ENCODE measurements at places on chromosomes 13 and 19.

DNA sequence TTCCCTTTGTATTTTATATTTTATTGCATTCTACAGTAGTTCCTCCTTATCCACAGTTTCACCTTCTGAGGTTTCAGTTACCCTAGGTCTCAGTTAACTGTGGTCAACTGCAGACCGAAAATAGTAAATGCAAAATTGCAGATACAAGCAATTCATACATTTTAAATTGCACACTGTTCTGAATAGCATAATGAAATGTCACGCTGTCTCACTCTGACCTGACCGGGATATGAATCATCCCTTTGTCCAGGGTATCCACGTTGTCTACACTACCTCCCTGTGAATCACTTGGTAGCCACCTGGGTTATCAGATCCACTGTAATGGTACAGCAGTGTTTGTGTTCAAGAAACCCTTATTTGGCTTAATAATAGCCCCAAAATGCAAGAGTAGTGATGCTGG lies 325.0 kb downstream of the DNAJC15 start:
- DNase-seq, result no peak

DNA sequence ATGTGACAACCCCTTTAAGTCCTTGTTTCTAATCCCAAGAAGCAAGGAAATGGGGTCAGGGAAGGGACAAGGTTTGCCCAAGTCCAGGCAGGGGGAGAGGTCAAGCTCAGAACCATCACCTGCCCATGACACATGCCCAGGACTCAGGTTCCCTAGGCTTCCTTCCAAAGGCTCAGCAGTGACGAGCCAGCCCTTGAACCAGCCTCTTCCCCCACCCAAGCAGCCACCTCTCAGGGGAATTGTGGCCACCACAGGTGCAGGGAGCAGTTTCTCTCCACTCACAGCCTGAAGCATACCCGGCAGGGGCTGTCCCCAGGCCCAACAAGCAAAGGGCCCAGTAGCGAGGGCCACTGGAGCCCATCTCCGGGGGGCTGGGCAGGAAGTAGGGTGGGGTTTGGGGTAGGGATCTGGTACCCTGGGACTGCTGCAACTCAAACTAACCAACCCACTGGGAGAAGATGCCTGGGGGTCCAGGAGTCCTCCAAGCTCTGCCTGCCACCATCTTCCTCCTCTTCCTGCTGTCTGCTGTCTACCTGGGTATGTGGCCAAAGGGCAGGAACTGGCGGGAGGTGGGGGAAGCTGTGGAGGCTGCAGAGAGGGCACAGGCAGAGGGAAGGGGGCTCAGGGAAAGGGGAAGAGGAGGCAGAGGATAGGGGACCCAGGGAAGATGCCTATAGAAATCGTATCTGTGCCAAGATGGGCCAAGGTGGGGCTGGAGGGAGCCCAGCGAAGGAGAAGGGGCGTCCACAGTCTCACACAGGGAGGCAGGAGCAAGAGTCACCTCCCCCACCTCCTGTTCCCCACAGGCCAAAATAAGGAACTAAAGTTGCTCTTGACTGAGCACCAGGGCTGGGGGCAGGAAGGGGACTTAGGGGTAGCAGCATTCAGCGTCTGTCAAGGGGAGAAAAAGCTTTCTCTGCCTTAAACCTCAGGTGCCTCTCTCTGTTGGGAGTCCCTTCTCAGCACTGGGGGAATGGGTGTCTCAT lies at the start of gene CD79A:
Gene CD79A, plus strand, starts transcription at position 433 of the 986 bp plus-strand sequence. Its CDS starts 26 bp downstream, at position 459.
- no peak for DNase-seq

DNA sequence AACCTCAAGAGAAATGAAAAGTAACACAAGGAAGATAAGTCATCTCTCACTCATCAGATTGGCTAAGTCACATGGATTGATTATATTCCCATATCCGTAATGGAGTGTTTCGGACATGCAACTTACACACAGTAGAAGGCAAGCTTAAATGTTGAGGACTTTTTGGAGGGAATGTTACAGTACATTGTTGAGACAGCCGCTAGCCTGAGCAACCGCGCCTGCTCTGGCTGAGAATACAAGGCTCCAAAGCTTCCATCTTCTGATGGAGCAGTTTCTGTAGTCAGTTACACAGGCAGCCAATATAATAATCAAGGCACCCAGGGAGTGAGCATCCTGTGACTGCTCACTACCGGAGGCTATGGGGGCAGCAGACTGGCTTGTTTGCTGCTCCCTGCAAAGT lies 1.0 kb upstream of the CRYL1 start:
- DNase-seq, result no peak

GRCh38 chr13:114222461-114222968 lies 12.2 kb upstream of the CDC16 start:
- DNase-seq, result no peak

DNA sequence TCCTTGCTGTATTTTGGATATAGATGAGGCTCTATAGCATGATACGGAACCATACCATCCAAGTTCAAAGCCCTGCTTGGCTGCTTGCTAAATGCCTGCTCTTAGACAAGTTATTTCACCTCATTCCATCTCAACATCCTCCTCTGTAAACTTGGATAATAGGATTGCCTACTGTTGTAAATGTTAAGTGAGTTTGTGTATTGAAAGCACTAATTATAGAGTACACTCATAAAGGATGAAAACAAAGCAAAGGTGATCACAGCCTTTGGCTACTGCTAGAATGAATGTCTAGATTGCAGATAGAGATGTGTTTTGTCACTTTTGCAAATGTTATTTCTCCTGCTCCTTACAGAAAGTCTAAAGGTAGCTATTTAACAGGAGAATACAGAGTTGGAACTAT lies 34.3 kb upstream of the STARD13 start:
- no peak for DNase-seq

DNA sequence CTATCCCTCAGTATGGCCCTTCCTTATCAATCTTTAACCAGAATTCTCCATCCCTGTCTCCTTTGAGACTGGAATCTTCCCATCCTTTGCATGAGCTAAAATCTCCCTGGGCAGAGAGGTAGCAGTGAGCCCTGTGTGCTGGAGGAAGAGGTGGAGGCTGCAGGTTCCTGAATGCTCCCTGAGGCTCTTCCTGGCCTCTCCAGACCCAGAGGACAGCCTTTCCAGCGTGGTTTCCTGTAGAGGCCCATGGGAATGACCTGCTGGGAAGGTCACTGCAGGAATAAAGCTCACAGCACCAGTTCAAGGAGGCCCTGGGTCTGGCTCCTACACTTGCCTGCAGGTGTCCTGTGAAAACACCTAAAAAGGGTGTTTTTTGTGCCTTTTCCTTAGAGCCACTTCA lies 4.6 kb downstream of the OR10H2 start:
- no peak for DNase-seq

Data from gastrocnemius medialis (tissue), 4 donors.